ENCODE measurements at places on chromosomes 3 and 15. TPM values are rescaled to one million over a fixed set of nuclear protein-coding genes. Genes with fewer than 3 reads are reported as not detected.

- H3K4me3 ChIP-seq, result no peak overlapping the region
- peaks cover 9% of the 10 kb centered on the region for H3K36me3 ChIP-seq
- H3K4me1 ChIP-seq, result no peaks in the 10 kb centered on the region
These were observed 3.2 kb upstream of the CSPG5 start for GRCh38 chr3:47581835-47582234.

DNA sequence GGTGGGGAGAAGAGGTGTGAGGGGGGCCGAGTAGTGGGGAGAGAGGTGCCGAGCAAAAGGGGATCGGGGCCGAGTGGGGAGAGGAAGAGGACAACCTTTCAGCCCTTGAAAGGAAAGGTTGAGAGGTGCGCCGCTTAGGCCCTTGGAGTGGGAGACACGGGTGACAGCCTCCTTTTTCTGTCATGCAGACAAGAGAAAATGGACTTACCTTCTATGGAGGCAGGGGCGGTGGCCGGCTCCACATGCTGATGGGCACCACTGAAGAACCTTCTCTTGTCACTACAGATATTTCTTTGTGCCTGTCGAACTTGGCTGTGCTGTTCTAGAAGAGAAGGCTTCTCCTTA lies 421 bp downstream of the KLHL18 start:
- peak; percentile 49 for DNase-seq
- peaks cover 17% of the 10 kb centered on the region for H3K36me3 ChIP-seq
- no peaks in the 10 kb centered on the region for H3K27me3 ChIP-seq
- peak overlapping the region; percentile 95 for H3K4me3 ChIP-seq
- H3K4me1 ChIP-seq, result peaks cover 31% of the 10 kb centered on the region
- peak overlapping the region; percentile 99 for H3K27ac ChIP-seq

- peaks cover 36% of the 10 kb centered on the region for H3K36me3 ChIP-seq
- peaks cover 5% of the 10 kb centered on the region for H3K27me3 ChIP-seq
- peak; percentile 38 for DNase-seq
- peak overlapping the region; percentile 85 for H3K4me3 ChIP-seq
- H3K27ac ChIP-seq, result peak overlapping the region; percentile 61
- H3K4me1 ChIP-seq, result peaks cover 11% of the 10 kb centered on the region
These were observed 585 bp downstream of the KIF23 start for GRCh38 chr15:69414701-69415167.

Gene PPP4R2
- total RNA-seq, result 75.1 TPM

GRCh38 chr15:73601451-73602445 lies 31.4 kb downstream of the NPTN start:
- peaks cover 22% of the 10 kb centered on the region for H3K4me1 ChIP-seq
- no peaks in the 10 kb centered on the region for H3K27me3 ChIP-seq
- H3K4me3 ChIP-seq, result no peak overlapping the region
- H3K27ac ChIP-seq, result no peak overlapping the region
- peaks cover 3% of the 10 kb centered on the region for H3K36me3 ChIP-seq

Gene ERICH6
- 0.58 TPM for total RNA-seq

Gene ADGRG7
- total RNA-seq, result not detected

GRCh38 chr3:64353226-64353625 lies 128.0 kb upstream of the PRICKLE2 start:
- H3K4me1 ChIP-seq, result peaks cover 17% of the 10 kb centered on the region
- no peaks in the 10 kb centered on the region for H3K36me3 ChIP-seq
- peaks cover 2% of the 10 kb centered on the region for H3K27me3 ChIP-seq
- DNase-seq, result no peak
- no peak overlapping the region for H3K27ac ChIP-seq

- H3K27ac ChIP-seq, result no peak overlapping the region
- no peaks in the 10 kb centered on the region for H3K36me3 ChIP-seq
- DNase-seq, result no peak
- H3K4me1 ChIP-seq, result peaks cover 6% of the 10 kb centered on the region
- H3K27me3 ChIP-seq, result no peaks in the 10 kb centered on the region
- no peak overlapping the region for H3K4me3 ChIP-seq
These were observed 73.9 kb downstream of the BOC start for GRCh38 chr3:113285226-113285625.

Gene GABRB3
- total RNA-seq, result not detected

- DNase-seq, result no peak
- peaks cover 8% of the 10 kb centered on the region for H3K36me3 ChIP-seq
- H3K27ac ChIP-seq, result no peak overlapping the region
- H3K4me1 ChIP-seq, result no peaks in the 10 kb centered on the region
- H3K4me3 ChIP-seq, result no peak overlapping the region
- H3K27me3 ChIP-seq, result no peaks in the 10 kb centered on the region
These were observed 36.6 kb upstream of the RHO start for GRCh38 chr3:129491794-129492193.

- no peaks in the 10 kb centered on the region for H3K27me3 ChIP-seq
- no peak overlapping the region for H3K27ac ChIP-seq
- no peaks in the 10 kb centered on the region for H3K4me1 ChIP-seq
- no peak overlapping the region for H3K4me3 ChIP-seq
- no peaks in the 10 kb centered on the region for H3K36me3 ChIP-seq
These were observed 104.5 kb downstream of the NLGN1 start for GRCh38 chr3:173501931-173502489.

Gene SPINK8
- total RNA-seq, result not detected

DNA sequence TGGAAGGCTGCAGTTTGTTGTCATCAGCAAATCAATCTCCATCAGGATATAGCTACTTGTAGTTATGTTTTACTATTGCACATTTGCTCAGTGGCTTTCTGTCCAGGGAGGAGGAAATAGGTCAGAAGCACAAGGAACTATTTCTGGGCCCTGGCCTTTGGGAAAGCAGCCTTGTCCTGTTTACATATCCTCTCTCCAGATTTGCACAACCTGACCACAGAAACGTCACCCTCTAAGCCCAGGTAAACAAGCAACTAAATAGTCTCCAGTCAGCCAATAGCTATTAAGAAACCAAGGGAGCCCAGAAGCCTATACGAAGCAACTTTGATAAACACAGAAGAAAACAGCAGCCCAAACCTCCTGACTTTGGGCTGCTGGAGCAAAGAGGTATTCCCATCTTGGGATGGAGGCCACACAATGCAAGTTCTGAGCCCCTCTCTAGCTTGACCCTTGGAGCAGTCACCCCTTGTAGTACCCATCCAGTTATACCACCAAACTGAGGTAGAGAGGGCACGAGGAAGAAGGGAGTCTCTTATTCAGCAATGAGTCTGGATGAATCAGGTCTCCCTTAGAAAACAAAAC lies 2.3 kb upstream of the FEM1B start:
- no peak overlapping the region for H3K27ac ChIP-seq
- no peak for DNase-seq
- peaks cover 20% of the 10 kb centered on the region for H3K4me1 ChIP-seq
- H3K27me3 ChIP-seq, result no peaks in the 10 kb centered on the region
- H3K36me3 ChIP-seq, result peaks cover 16% of the 10 kb centered on the region

Gene MEIS2
- total RNA-seq, result not detected

DNA sequence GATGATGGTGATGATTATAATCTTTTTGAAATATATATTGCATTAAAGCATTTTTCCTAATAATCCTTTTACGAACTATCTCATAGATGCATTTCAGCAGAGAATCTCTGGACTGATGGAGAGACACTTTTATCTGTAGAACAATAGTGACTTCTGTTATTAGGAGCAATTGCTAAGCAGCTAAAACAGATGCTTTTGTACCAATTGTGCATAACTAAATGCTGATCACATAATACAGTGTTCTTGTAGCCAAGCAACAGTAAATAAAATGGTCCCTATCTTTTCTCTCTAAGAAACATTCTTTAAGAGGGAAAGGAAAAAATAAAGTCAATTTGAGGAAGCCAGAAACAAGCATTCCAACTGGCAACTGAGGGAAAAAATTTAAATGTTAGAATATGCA lies 405.8 kb upstream of the GOLIM4 start:
- no peak overlapping the region for H3K4me3 ChIP-seq
- DNase-seq, result no peak
- no peak overlapping the region for H3K27ac ChIP-seq
- no peaks in the 10 kb centered on the region for H3K27me3 ChIP-seq
- no peaks in the 10 kb centered on the region for H3K36me3 ChIP-seq

- H3K27ac ChIP-seq, result no peak overlapping the region
- H3K36me3 ChIP-seq, result no peaks in the 10 kb centered on the region
- no peaks in the 10 kb centered on the region for H3K4me1 ChIP-seq
- H3K4me3 ChIP-seq, result no peak overlapping the region
These were observed 183.3 kb upstream of the DCBLD2 start for GRCh38 chr3:99084826-99085225.

DNA sequence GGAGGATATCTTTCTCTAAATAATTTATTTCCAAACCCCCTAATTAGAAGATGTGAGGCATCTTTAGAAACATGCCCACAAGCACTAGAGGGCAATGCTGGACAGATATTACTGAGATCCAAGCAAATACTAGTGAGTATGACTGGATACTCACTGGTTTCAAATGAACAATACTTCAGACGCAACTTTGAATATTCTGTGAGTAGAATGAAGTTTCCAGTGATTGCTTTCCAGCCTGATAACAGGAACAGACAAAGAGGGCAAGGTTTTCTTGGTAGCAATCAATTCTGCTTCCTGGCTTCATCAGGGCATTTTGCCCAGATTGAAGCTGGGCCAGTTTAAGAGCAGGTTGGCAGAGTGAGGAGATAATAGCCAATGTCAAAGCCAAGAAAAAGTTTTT lies 442.6 kb upstream of the PDZRN3 start:
- no peak overlapping the region for H3K27ac ChIP-seq
- DNase-seq, result no peak
- H3K4me1 ChIP-seq, result no peaks in the 10 kb centered on the region
- no peaks in the 10 kb centered on the region for H3K27me3 ChIP-seq
- no peaks in the 10 kb centered on the region for H3K36me3 ChIP-seq
- no peak overlapping the region for H3K4me3 ChIP-seq

Gene ASB14
- total RNA-seq, result not detected

DNA sequence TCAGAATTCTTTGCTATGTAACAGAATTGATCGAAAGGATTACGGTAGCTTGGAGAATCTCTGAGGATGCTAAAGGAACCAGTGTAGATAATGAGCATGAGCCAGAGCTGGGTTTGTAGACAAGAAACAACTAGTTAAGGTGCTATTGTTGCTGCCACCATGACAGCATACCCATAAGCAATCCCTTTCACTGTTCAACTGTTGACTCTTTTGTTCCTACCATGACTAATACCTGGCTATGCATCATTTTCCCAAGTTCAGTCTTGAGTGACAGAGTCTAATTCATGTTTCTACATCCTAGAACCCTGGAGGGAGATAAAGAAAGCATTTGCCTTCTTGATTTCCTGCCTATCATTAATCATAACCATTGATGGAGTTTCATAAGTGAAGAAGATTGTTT lies 600.3 kb downstream of the OTOL1 start:
- H3K4me3 ChIP-seq, result no peak overlapping the region
- H3K27ac ChIP-seq, result no peak overlapping the region
- H3K36me3 ChIP-seq, result no peaks in the 10 kb centered on the region
- no peaks in the 10 kb centered on the region for H3K27me3 ChIP-seq
- no peak for DNase-seq
- H3K4me1 ChIP-seq, result no peaks in the 10 kb centered on the region

- H3K27me3 ChIP-seq, result no peaks in the 10 kb centered on the region
- no peak overlapping the region for H3K27ac ChIP-seq
- peaks cover 35% of the 10 kb centered on the region for H3K4me1 ChIP-seq
- H3K36me3 ChIP-seq, result peaks cover 31% of the 10 kb centered on the region
These were observed 81.5 kb downstream of the BBX start for GRCh38 chr3:107604057-107604822.

- DNase-seq, result no peak
- H3K27me3 ChIP-seq, result peaks cover 3% of the 10 kb centered on the region
- no peak overlapping the region for H3K27ac ChIP-seq
- no peak overlapping the region for H3K4me3 ChIP-seq
These were observed 99.0 kb downstream of the MEGF11 start for GRCh38 chr15:66154581-66154980.

Gene EFCC1
- 0.39 TPM for total RNA-seq

Gene KAT2B
- 17.2 TPM for total RNA-seq

DNA sequence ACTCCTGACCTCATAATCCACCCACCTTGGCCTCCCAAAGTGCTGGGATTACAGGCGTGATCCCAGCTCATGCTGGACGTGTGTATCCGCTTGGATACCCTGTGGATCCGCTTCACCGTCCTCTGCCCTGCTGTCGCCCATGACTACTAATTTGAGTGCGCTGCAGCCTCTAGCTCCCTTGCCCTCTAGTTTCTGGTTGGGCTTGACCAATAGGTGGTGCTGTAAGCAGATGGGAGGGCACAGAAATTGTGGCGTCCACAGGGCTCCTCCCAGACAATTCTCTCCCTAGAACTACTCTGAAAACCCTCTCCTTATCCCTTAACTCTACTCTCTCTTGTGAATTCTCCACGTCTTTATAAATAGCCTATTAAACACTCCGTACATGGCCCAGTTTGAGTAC lies 36.2 kb downstream of the ZPLD1 start:
- peaks cover 8% of the 10 kb centered on the region for H3K27me3 ChIP-seq
- DNase-seq, result no peak
- no peak overlapping the region for H3K4me3 ChIP-seq
- H3K27ac ChIP-seq, result no peak overlapping the region
- no peaks in the 10 kb centered on the region for H3K36me3 ChIP-seq
- no peaks in the 10 kb centered on the region for H3K4me1 ChIP-seq

Gene MAGEF1
- total RNA-seq, result 13.6 TPM

- no peak for DNase-seq
- H3K27ac ChIP-seq, result no peak overlapping the region
- H3K36me3 ChIP-seq, result peaks cover 11% of the 10 kb centered on the region
- H3K4me1 ChIP-seq, result no peaks in the 10 kb centered on the region
- no peaks in the 10 kb centered on the region for H3K27me3 ChIP-seq
- no peak overlapping the region for H3K4me3 ChIP-seq
These were observed 38.8 kb downstream of the EOGT start for GRCh38 chr3:68974711-68975110.

Gene TLE3
- total RNA-seq, result 89.2 TPM

- H3K36me3 ChIP-seq, result no peaks in the 10 kb centered on the region
- peaks cover 2% of the 10 kb centered on the region for H3K27me3 ChIP-seq
- DNase-seq, result no peak
- no peak overlapping the region for H3K4me3 ChIP-seq
- no peaks in the 10 kb centered on the region for H3K4me1 ChIP-seq
- no peak overlapping the region for H3K27ac ChIP-seq
These were observed 42.1 kb downstream of the IQCH start for GRCh38 chr15:67296684-67297083.

GRCh38 chr3:160213191-160213590 lies 12.0 kb upstream of the C3orf80 start:
- no peaks in the 10 kb centered on the region for H3K4me1 ChIP-seq
- H3K36me3 ChIP-seq, result no peaks in the 10 kb centered on the region
- H3K27me3 ChIP-seq, result peaks cover 14% of the 10 kb centered on the region
- no peak for DNase-seq
- H3K4me3 ChIP-seq, result no peak overlapping the region

DNA sequence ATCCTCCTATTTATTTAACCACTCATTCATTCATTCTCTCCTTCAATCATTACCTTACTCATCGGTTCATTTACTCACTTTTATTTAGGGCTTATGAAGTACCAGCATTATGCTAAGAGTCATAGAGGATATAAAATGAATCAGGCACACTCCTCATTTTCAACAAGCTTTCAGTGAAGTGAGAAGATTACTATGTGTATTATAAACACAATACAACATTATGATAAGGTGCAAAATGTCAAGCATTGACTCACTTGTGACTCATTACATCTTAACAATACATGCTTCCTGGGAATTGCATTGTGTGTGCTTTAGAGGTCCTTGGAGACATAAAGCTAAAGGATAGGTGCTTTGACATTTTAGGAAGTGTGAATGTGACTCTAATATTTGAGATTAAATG lies 60.4 kb downstream of the PLAAT1 start:
- no peaks in the 10 kb centered on the region for H3K36me3 ChIP-seq
- H3K27ac ChIP-seq, result no peak overlapping the region
- H3K4me1 ChIP-seq, result no peaks in the 10 kb centered on the region
- peaks cover 8% of the 10 kb centered on the region for H3K27me3 ChIP-seq
- DNase-seq, result no peak
